Kasumi-1 (cell line): ENCODE measurements at places on chromosomes 6 and 20.

GRCh38 chr20:52190437-52191131 lies 995 bp downstream of the ZFP64 start:
- DNase-seq, result peak; percentile 23

DNA sequence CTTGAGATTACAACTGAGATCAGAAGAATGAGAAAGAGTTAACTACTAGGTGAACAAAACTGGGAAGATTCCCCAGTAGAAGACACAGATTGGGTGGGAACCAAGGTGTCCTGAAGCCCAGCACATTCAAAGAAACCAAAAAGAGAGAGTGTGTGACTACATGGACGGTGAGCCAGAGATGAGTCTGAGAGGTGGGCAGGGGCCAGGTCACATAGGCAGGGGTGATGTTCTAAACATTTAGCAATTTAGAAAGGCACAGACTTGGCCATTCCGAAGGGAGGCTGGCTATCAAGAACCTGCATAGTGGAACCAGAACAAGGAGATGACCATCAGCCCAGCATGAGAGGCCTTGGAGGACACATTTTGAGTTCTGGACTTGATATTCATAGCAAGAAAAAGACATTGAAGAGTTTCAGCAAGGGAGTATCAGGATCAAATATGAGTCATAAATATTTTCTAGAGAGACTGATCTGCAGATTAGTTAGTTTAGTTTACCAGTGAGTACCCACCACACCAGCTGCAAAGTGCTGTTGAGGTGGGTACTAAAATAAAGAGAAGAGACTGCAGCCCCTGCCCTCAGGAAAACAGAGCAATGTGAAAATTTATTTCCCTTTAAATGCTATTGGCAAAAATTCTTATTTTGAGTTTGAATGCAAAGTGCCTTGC lies 340.5 kb upstream of the PRDM1 start:
- DNase-seq, result peak; percentile 27

DNA sequence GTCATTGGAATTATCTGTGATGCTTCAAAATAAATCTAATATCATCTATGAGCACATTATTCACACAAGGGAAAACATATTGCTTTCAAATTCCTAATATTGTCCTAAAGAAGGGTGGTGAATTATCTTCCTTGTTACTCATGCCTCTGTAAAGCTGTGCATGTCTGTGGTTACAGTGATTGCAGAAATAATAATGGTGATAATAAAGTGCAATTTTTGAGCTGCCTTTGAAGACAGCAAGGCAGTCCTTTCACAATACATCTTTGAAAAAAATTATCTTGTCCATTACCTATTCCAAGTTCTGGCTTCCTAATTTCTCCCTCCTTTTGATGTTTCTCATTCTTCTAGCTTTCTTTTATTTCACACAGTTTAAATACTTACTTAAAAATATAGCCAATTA lies 442.1 kb upstream of the EYS start:
- DNase-seq, result no peak

GRCh38 chr20:7702141-7702540 lies 238.1 kb downstream of the HAO1 start:
- DNase-seq, result no peak

- DNase-seq, result no peak
Observed at GRCh38 chr20:37151529-37151928, 27.6 kb upstream of the RPN2 start.

GRCh38 chr20:37178839-37179682 lies at the start of the genes MROH8 and RPN2:
MROH8 (minus strand) TSS chr20:37179548.
RPN2 (plus strand) TSS chr20:37179330; CDS start chr20:37179357, 27 bp downstream.
- peak; percentile 97 for DNase-seq

DNA sequence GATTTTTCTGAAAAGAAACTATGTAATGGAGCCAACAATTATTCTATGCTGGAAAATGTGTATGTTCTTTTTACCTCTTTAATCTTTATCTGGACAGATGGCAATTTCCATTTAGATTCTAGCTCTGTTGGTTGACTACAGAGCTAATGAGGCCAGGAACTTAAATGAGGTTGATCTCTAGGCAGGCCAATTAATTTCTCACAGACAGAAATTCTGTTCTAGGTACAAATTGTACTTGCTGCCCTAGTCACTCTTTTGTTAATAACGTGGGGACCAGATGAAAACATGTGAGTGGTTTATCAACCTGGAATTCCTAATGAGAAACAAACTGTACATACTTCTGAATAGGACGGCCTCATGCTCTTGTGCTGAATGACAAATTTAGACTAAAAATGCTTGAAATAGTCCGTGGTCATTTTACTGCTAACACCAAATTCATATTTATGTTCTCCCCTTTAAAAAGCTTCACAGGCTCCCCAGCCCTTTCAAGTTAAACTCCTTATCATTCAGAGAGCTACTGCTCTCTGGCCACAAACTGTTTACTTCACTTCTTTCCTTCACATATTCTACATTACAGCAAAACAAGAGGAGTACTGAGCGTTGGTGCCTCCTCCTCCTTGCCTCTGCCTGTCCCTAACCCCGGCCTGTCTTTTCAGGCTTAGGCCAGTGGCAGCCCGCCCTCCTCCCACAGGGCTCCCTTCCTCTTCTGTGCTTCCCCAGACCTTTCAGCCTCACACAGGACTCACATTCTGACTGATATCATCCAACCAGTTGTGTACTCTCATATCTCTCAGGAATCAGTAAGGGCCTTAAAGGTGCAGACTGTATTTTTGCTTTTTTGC lies 41.4 kb downstream of the DTNBP1 start:
- DNase-seq, result peak; percentile 81

DNA sequence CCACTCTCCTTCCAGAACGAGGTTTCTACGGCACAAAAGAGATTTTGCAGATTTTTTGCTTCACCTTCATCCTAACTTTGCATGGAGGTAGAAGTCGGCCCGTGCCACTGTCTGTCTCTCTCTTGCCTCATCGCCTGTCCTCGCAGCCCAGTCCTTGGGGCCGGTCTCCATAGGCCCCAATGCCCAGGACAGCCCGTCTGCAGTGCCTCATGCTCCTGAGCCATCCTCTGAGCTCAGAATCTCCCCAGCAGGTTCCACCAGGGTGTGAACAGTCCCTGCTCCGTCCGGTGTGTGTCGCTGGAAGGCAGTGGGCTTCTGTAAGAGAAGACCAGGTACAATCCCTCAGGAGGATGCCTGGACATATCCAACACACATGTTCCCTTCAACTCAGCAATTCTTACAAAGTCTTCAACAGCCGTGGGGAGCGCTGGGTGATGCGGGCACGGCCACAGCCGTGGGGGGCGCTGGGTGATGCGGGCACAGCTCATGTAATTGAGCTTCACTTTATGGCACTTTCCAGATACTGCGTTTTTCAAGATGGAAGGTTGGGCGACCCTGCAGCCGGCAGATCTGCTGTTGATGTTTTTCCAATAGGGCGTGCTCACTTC lies 231.9 kb downstream of the DLL1 start:
- DNase-seq, result no peak

DNA sequence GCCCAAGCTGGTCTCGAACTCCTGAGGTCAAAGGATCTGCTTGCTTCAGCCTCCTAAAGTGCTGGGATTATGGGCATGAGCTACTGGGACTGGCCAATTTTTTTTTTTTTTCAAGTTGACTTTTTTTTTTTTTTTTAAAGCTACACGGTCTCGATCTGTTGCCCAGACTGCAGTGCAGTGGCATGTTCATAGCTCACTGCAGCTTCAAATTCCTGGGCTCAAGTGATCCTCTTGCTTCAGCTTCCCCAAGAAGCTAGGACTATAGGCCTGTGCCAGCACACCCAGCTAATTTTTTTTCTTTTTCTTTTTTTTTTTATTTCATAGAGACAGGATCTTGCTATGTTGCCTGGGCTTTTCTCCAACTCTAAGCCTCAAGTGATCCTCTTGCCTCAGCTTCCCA lies 59.5 kb downstream of the NCOA3 start:
- DNase-seq, result no peak

DNA sequence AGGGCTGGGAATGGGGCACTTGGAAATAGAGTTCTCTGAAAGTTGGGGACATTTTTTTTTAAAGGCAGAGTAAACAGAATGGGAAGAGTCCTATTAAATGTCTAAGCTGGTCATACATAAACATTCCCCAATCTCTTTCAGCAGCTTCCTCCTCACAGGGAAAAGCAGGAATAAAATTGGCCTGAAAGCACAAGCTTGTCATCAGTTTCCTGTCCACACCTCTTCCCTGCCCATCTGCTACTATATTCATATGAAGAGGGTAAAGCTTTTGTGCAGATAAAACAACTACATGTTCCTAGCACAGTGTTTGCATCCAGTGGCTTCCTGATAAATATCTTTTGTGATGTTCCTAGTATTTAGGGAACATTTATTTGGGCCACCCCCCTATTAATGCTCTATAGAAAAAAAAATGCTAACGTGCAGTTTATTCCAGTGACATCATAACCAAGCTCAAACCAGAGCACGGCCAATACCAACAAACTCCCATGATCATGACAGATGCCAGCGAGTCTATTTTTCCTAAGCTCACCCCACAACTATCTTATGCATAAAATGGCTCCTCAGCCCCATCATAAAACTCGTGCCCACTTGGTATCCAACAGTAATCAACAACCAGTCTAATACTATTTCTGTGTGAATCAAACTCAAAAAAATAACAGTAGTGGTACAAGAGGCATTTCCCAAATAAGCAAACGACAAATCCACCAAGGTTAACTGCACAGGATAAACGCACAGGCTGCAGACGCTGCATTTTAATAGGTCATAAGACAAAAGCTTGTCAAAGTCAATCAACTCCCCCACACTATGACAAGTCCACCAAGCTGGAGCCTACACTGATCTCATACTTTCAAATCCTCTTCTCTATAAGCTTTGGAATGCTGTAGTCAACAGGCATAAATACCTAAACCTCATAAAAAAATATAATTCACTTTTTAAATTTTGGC lies 95.3 kb downstream of the EPB41L2 start:
- no peak for DNase-seq

DNA sequence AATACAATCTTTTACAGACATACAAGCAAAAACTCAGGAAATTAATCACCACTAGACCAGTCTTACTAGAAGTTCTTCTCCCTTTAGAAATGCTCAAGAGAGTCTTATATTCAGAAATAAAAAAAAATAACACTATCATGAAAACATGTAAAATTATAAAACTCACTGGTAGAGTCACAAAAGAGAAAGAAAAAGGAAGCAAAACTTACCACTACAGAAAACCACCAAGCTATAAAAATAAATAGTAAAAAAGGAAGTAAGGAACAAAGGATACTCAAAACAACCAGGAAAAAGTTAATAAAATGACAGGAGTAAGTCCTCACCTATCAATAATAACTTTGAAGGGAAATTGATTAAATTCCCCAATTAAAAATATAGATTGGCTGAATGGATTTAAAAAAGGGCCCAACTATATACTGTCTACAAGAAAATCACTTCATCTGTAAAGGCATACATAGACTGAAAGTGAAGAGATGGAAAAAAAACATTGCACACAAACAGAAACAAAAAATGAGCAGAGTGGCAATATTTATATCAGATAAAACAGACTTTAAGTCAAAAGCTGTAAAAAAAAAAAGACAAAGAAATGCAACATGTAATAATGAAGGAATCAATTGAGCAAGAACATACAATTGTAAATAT lies 489.5 kb downstream of the KIF16B start:
- DNase-seq, result peak; percentile 46

GRCh38 chr6:118813775-118814174 lies 80.2 kb upstream of the ASF1A start:
- DNase-seq, result peak; percentile 17

DNA sequence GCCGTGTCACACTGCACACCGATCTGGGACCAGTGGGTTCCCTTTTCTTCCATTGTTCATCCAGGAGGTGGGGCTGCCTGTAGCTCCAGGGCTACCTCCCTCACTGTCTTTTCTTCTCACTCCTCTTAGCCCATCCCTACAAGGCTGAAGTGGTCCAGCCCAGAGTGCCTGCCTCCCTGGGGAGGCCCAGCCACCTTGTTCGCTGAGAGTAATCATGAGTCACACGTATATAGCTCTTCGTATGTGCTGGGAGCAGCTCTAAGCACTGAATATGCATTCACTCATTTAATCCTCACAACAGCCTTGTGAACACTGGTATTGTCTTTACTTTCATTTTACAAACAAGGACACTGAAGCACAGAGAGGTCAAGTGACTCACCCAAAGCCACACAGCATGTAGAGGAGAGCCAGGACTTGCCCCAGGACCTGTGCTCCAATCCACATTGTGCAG lies 14.7 kb upstream of the CCDC167 start:
- no peak for DNase-seq

DNA sequence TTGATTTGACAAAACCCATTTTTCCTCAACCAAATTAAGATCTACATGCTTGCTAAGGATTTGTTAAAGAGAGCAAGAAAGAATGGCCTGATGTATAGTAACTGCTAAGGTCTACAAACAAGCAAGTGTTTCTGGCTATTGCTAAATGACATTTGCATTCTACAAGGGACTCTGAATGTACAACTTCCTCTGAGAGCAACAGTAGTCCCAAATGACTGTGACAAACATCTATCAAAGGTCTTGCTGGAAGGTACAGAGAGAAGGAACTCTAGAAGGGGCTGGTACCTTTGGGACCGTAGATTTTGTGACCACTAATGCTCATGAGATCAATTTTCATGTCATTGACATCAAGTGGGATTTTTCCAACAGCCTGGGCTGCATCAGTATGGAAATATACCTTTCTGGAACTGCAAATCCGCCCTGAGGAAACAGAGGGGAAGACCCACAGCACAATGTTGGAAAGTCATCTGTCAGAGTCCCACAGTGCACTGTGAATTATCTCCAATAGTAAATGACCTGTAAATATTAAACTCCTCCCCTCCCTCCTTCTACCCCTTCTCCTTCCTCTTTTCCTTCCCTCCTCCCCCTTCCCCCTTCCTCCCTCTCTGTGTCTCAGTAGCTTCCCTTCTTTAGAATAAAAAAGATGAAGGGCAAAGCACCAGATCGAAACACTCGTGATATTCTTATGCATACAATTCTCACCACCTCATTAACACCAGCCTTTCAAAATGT lies 15.9 kb upstream of the CPNE1 start:
- DNase-seq, result peak; percentile 75

GRCh38 chr20:52899041-52899608 lies 73.0 kb upstream of the TSHZ2 start:
- DNase-seq, result no peak

DNA sequence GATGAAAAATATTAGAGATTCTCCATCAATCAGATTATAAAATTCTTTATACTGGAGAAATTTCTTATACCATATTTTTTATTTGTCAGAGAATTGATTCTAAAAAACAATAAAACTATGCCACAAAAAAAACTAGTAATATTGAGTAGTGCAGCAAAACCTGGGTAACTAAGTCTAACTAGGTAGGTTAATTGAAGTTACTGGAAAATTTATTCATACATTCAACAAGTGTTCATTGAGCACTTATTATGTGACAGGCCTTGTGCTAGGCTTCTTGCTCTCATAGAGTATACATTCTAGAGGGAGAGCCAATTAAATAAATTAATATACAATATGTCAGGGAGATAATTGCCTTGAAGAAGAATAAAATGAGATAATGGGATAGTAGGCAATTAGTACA lies 189.4 kb downstream of the EYA4 start:
- DNase-seq, result no peak
